GM12891 (cell line): ENCODE measurements at places on chromosomes 16 and 17.

DNA sequence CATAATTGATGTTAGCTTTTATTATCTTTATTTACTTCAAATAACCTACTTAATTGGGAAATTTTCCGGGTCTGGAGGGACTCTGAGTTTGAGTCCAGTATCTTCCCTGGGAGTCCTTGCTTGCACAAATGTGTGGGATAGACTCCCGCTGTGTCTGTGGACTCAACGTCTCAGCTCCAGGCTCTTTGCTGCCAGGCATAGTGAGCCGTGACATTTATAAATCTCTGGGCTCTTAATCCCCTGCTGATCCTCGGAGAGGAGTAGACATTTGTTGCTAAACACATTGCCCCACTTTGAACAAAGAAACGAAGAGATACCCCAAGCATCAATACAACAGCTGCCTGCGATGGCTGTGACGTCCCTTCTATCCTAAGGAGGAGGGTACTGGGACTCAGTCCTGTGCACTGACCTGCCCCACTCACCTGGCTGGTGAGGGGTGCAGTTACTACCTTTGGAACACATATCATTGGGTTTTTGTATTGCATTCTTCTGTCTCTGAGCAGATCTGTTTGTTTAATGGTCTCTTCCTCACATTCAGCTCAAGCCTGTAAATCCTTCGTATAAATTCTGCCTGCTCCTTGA is 316.9 kb downstream of the HAPSTR1 start:
- no peak for DNase-seq

DNA sequence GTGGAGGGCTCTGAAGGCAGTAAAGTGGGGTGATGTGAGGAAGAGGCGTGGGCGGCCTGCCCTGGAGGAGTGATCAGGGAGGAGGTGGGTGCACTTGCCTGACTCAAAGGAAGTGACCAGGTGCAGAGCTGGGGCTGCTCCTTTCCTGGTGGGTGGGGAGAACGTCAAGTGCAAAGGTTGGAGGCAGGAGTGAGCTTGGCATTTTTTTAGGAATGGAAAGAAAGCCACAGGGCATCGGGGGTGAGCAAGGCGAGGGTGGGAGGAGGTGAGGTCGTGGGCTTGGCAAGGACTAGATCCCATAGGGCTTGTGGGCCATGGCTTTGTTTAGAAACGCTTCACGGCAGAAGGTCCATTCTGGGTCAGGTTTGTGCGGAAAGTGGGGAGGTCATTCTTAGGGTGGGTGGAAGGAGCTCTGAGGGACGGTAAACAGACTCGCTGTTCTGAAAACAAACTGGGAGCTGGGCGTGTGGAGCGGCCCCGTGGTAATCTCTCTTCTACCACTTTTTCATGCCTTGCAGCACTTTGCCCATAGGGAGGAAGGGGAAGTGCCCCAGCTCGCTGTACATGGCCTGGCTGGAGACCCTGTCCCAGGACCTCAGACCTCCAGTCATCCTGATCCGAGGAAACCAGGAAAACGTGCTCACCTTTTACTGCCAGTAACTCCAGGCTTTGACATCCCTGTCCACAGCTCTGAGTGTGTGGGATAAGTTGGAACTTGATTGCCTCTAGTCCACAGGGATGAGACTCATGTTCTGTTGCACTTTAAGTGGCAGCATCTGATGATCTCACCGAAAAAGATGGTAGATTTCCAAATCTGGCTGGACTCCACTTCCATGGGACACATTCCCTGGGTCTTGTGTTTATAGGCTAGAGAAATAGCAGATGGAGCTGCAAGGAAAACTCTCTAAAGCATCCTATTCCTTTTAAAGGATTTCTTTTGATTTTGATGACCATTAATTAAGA is 18.9 kb upstream of the HERPUD1 start:
- no peak for DNase-seq

DNA sequence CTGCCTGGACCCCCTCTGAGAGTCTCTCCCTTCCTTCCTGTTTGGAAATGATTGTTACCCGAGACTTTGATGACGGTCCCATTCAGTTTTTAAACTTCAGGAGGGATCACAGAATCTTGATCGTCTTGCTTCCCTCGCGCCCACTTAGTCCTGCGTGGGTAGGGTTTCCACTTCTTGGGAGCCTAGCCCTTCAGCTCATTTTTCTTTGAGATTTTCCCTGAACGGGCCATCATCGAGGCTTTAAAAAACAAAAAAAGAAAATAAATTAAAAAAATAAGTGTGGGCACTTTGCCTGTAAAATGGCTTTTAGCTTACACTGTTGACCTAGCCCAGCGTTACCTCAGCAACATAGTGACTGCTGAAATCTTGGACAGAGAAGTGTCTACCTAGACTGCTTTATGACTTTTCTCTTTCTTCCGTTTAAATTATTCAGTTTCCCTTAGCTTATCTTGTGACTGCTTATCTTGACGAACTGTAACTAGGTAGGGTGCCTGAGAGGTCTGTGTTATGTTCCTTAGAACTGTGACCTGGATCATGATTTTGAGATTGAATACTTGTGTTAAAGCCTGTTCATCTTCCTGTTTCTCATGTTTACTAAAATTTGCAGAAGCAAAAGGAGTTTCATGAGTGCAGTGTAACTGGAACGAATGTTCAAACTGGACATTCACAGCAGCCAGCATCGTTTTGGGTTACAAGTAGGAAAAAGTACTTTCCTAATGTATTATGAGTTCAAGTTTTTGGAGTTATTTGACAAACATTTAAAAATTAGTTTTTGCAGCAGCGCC is 874 bp downstream of the WWP2 start:
- no peak for DNase-seq

- DNase-seq, result no peak
Measured at GRCh38 chr16:5235119-5235518, 137.5 kb upstream of the EEF2KMT start.

DNA sequence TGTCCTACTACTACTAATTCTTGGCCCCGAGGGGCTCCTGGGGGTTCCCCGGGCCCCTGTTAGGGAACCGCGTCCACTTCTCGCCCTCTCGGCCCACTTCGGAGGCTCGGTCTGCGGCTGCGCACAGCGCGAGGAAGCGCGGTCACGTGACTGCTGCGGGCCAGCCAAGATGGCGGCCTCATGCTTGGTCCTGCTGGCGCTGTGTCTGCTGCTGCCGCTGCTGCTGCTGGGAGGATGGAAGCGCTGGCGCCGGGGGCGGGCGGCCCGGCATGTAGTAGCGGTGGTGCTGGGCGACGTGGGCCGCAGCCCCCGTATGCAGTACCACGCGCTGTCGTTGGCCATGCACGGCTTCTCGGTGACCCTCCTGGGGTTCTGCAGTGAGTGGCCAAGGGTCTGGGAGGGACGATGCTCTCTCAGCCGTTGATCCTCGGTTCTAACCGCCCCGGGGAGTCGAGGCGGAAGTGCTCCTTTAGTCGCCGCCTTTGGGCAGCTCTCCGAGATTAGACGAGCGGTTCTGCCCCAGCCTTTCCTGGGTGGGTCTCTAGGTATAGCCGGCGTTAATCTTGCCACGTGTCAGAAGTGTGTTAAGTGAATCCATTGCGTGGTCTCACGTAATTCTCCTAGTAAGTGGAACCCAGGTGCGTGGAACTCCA is at the start of gene ALG1:
Gene ALG1 (plus strand): TSS at position 163 of the 653 bp plus-strand sequence. CDS start 7 bp downstream, at position 170.
- DNase-seq, result peak; percentile 95

DNA sequence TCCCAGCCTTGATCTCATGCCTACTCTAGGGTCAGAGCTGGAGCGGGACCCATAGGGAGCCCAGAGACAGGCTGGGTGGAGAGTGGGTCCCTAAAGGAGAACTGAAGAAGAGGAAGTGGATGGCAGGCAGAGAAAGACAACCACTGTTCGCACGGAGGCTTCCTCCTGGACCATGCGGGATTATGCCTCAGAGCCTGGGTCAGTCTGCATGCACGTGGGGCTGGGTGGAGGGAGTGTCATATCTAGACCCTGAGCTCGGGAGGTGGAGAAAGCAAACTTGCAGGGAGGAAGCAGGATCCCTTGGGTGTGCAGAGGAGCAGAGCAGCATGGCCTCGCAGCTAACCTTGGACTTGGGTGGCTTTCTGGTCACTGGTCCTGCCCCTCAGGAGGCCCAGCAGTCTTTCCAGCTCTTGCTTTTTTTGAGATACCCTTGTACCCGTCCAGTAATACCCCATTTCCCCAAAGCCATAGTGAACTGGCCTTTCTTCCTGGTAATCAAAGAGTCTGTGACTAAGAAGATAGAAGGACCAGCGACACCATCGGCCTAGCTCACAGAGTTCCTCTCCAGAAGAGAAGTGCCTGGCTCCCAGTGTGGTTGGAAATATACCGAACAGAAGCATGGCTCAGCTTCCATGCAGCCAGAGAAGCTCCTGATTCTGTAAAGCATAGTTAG is 344.2 kb downstream of the CPPED1 start:
- no peak for DNase-seq

DNA sequence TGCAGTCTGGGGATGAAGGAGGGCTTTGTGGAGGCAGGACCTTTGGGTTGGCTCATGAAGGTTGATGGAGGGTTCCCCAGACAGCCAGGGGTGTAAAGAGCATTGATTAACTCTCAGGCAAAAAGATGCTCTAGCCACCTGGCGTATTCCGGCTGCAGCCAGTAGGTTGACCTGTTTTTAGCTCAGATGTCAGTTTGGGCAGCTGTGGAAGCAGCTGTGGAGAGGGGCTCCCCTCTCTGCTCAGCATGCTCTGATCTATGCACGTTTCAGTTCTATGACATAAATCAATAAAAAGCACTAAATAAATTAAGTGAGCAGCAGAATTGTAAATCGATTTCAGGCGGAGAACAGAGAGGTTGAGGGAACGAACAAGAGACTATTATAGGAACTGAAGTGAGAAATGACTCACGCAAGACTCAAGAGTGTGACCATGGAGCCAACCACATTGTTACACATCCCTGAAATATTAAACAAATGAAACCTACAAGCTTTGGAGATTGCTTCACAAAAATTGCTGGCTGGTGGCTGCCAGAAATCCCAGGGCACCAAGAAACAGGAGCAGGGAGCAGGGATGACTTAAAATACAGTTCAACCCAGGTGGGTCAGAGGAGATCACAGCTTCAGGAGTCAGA is 111.9 kb downstream of the GSG1L start:
- DNase-seq, result no peak

- no peak for DNase-seq
Measured at GRCh38 chr17:40306395-40306794, 2.6 kb upstream of the RARA start.

DNA sequence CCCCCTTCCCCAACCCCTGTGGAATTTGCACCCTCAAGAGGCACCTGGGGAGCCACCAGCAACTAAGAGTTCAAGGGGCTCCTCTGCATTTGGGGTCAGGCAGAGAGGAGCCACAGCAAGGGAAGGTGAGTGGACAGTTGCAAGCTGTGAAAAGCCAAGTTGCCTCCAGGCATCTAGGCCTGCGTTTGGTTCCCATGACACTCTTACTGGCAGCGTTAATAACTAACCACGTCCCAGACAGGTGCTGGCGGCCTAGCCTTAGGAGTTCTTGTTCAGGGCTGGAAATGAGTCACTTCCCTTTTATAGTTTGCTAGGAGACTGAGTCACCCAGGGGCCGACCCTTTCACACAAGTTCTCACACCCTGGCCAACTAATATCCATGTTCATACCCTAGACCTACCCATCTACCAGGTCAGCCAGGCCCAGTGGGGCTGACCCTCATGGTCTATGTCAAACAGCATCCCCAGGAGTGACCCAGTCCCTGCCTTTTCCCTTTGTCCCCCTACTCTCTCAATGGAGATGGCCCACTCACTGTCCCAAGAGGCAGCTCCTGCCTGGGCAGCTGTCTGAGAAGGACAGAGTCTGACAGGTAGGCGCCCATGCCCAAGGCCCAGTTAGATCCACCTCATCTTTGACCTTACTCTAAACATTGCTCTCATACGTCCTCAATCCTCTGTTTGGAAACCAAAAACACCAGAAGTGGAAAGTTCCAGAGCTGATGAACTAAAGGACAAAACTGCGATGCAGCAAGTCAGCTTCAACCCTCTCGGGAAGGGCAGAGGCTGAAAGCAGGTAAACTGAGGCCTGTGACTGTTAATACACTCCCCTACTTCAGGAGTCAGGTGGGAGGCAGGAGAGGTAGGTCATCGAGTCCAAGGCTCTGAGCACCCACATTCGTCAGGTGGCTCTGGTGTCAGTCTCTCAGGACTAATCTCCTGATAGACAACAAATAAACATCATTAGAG is 300.6 kb downstream of the SOX9 start:
- peak; percentile 61 for DNase-seq

DNA sequence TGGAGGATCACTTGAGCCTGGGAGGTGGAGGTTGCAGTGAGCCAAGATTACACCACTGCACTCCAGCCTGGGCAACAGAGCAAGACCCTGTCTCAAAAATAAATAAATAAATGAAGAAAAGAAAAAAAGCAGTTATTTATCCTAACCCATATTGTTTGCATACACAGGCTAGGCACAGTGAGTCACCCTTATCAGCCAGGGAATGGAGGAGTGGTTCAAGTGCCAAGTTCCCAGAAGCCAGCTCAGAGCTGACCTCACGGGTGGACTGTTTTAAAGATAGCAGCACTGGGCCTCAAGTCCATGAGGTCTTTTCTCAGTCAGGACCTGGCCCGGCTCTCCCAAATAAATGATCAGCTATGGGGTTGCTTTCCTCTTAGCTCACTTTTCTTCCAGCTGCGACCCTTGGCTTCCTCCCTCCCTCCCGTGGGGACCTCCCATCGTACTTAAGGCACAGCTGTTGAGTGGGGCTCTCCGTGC is 22.6 kb upstream of the MGAT5B start:
- no peak for DNase-seq

GRCh38 chr17:49290690-49291359 is 60.2 kb upstream of the PHOSPHO1 start:
- DNase-seq, result no peak

DNA sequence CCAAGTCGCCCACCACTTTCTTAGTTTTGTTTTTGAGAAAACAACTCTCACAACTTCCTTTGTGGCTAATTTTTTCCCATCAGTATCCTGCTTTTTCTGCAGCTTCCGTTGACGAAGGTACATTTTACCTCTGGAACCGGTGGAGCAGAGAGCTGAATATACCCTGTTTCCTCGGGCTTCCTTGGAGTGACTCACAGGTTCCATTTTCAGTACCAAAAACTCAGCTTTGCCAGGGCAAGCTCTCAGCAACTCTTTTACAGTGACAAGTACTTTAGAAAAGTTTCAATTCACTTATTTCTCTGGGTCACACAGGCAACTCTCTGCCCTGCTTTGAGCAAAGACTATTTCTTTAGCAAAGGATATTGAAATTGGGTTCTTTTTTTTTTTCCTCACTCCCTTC is 318.9 kb downstream of the SNX29 start:
- DNase-seq, result no peak

DNA sequence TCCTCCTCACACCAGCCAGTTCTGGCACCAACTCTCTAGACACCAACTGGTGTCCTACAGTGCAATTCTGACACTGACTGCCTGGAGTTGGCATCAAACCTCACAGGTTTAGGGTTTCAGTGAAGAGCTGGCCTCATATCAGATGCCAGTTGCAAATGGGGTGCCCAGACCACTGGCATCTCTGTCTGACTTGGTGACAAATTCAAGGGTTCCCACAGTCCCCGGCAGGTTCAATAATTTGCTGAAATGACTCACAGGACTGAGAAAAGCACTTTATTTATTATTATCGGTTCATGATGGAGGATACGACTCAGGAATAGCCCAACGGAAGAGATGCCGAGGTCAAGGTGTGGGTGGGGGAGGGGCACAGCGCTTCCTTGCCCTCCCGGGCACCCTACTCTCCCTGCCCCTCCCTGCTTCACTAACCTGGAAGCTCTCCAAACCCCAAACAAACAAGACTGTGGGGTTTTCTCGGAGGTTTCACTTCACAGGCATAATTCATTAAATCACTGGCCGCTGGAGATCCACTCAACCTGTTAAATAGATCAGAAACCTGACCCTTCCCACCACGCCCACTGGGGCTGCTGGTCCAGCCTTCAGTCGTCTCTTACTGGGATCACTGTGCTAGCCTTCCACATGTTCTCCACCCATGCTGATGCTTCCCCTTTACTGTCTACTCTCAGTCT is 1.7 kb upstream of the NLRP1 start:
- no peak for DNase-seq

GRCh38 chr17:71828182-71828596 is 292.6 kb upstream of the SOX9 start:
- DNase-seq, result no peak
